ENCODE measurements at places on chromosomes 6 and 20.

DNA sequence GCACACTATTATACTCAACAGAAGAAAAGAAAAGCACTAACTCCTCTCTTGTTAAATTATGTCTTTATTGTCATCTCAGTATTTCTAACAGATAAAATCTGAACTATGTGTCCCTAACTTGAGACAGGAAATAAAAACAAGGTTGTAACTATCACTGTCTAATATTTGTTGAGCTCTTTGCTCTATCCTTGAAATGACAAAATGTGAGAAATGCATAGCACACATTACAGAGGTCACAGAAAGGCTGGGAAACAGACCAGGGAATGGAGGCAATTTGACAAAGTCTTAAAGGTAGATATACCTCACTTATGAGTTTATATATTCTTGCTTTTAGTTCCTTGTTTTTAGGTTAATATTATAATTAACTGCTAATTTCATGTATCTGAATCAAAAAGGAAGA lies 102.4 kb upstream of the MAP7 start:
- DNase-seq, result no peak

DNA sequence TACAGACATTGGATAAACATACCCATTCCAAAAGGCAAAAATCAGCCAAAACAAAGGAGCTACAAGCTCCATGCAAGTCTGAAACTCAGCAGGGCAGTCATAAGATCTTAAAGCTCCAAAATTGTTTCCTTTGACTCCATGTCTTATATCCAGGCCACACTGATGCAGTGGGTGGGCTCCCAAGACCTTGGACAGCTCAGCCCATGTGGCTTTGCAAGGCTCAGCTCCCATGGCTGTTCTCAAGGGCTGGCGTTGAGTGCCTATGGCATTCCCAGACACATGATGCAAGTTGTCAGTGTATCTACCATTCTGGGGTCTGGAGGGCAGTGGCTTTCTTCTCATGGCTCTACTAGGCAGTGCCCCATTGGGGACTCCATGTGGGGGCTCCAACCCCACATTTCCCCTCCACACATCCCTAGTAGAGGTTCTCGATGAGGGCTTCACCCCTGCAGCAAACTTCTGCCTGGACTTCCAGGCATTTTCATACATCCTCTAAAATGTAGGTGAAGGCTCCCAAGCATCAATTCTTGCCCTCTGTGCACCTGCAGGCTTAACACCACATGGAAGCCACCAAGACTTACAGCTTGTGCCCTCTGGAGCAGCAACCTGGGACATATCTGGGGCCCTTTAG lies 35.4 kb upstream of the SENP6 start:
- no peak for DNase-seq

- DNase-seq, result no peak
Measured at GRCh38 chr6:150144294-150144868, 1.5 kb downstream of the PPP1R14C start.

DNA sequence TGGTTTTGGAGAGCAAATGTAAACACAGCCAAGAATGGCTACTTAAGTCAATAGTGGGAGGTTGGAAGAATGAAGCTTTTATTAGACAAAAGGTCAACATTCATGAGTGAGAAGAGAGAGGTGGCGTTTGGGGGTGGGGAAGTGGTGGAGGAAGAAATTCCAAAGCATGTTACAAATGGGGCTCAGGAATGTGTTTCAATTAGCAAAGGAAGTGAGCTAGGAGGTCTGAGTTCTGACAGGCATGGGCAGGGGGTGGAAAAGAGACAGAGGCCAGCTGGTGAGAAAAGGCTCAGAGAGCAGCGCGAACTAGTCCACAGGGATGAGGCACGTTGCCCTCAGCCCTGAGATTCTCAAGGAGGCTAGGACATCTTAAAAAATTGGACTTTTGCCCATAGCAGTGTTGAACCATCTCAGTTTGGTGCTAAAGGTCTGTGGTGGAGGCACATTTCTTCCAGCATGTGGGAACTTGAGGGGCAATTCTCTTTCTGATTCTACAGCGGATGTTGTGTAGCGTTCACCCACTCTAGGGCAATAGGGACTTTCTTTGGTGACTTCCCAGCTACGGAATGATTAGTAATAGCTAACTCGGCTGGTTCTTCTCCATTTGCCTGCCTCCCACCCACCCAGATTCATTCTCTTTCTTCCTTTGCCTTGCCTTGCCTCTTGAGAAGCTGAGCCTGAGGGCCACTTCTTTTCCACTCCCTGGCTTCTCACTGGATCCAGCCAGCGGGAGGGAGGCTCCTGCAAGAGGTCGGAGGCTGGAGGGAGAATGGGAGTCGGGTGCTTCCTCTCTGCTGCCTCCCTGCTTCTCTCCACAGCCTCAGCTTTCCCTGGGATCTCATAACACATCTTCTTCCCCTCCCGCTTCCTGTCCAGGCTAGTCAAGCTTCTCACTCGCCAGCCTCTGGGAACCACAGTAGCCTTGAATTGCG lies 45.1 kb upstream of the NEDD9 start:
- DNase-seq, result peak; percentile 53

DNA sequence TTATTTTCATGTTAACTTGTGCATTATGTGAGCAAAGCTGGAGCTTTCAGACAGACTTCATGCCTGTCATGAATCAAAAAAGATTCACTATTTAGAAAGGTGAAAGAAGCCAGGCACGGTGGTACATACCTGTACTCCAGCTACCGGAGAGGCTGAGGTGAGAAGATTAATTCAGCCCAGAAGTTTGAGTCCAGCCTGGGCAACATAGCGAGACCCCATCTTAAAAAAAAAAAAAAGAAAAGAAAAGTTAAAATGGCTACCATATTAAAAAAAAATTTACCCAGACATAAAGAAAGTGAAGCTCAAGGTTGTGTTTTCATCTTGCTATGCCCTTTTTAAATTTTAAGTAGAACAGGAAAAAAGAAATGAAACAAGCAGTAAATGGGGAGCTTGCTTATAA lies 889 bp downstream of the CASS4 start:
- no peak for DNase-seq

DNA sequence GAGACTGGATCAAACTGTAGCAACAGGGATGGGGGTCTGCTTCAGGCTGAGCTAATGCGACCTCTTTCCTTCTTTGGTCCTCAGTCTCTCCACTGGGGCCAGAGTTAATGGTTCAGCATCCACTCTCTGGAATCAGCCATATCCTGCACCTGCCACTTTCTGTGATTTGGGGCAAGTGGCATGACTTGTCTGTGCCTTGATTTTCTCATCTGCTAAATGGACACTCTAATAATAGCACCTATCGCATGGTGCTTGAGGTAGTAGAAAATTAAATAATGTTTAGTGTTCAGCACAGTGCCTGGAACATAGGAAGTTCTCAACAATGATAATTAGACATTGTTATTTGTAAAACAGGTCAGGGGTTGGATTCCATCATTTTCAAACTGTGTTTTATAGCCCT lies 6.3 kb downstream of the XKR7 start:
- no peak for DNase-seq

All from activated CD4-positive, alpha-beta T cell treated with anti-CD3 and anti-CD28 coated beads for 36 hours (primary cell).